Epithelial cell of esophagus (primary cell): ENCODE measurements at places on chromosomes 5 and 9.
A peak's percentile ranks its signal among the peaks of the same experiment; 100 is the strongest.

- no peak for DNase-seq
Measured at GRCh38 chr9:15249981-15250380, 57.0 kb downstream of the TTC39B start.

GRCh38 chr9:112145886-112146285 lies 29.2 kb downstream of the SUSD1 start:
- DNase-seq = peak; percentile 88

DNA sequence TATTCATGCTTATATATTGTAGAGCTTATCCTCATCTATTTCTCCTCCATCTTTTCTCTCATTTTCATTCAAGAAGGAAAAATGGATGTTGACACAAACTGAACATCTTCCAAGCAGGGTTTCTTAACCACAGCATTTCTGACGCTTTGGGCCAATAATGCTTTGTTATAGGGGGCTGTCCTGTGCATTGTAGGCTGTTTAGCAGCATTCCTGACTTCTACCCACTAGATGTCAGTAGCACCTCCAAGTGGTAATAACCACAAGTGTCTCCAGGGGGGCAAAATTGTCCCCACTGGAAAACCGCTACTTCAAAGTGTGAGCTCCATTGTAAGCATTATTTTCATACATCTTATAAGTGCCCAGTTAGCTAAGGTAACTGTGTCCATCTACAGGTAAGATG lies 2.6 kb upstream of the TXNDC8 start:
- peak; percentile 26 for DNase-seq

DNA sequence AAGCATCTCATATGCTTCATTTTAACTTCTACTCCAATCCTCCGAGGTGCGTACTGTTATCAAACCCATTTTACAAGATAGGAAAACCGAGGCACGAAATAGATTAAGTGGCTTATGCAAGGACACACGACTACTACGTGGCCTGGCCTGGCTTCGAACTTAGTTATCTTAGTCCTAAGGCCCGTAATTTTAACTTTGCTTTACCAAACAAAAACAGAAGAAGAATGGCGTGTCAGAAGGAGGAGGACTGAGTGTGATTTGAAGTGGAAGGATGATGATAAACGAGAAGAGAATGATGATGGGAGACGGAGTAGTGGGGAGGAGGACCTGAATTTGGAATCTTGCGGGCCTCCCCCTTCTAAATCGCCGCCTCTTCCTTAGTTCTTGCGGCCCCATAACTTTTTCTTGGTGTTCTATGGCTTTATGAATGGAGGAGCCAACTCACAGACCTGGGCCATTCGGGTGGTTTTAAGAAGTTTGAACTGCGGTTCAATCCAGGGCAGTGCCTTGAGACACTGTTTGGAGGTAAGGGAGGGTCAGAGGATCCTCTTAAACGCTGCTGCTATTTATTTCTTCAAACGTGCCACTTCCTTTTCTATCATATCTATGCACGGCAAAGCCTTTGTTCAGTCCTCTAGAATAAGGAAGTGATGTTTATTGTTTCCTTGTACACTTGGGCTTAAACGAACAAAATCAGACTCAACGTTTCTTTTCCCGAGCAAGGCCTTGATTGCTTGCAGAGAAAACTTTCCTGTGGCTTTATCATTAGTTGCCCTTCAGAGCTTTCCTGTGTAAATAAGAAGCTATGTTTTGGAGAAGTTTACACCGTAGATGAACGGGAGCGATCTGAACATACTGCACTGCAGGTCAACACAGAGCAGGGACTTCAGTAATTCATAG lies 795 bp downstream of the CNOT8 start:
- DNase-seq = peak; percentile 21

DNA sequence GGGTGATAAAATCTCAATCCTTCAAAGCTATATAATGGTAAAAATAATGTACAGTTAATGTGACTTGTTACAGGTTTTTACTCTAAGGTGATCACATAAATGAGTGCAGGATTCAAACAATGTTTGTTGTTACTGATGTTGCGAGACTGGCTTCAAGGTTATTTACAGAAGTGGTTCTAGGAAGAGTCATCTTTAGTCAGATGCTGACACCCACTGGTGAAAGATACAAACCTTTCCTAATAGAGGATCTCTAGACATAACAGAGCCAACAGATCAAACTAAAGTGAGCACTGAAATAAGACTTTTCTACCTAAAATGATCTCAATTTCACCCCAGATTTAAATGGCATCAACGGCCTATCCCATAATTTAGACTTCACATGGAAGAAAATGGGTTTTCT lies 20.2 kb downstream of the ARSB start:
- DNase-seq = peak; percentile 78

GRCh38 chr9:125910286-125910685 lies 163.1 kb downstream of the PBX3 start:
- DNase-seq = no peak

GRCh38 chr5:73587923-73588322 lies 22.4 kb downstream of the UTP15 start:
- no peak for DNase-seq
